Fibroblast of lung (primary cell): ENCODE measurements at places on chromosomes 16 and 17.

DNA sequence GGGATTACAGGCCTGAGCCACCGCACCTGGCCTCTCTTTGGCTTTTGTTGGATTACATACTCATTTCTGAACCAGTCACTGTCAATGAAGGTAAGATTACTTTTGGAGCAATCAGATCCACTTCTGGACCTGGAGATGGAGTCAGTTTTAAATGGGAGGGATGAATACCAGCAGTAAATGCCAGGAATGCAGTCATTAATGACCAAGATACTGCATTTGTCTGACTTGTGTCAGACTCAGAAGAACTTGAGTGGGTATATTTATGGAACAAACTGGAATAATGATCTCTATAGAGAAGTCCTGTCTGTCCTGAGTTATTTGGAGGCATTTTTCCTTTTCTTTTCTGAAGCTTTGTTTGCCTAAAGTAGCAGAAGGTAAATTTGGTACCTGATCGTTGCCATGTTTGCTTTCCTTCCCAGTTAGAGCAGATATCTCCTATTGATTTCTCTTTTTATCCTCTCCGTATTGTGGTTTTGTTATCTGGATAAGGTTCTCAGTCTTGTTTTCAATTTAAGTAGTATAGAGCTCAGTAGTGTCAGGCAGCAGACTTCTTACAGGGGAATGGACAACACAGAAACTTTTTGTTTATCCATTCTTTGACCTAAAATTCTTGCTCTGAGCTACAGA is 10.7 kb downstream of the NLK start:
- peak; percentile 47 for DNase-seq

- DNase-seq, result no peak
Measured at GRCh38 chr16:14002416-14002990, 68.6 kb upstream of the MRTFB start.

GRCh38 chr16:85553436-85554113 is 59.5 kb upstream of the GSE1 start:
- peak; percentile 59 for DNase-seq

GRCh38 chr17:31524926-31525800 is 133.7 kb downstream of the RAB11FIP4 start:
- peak; percentile 88 for DNase-seq
